Brain (organoid and tissue), 16 donors: ENCODE measurements at places on chromosomes 4 and X.

DNA sequence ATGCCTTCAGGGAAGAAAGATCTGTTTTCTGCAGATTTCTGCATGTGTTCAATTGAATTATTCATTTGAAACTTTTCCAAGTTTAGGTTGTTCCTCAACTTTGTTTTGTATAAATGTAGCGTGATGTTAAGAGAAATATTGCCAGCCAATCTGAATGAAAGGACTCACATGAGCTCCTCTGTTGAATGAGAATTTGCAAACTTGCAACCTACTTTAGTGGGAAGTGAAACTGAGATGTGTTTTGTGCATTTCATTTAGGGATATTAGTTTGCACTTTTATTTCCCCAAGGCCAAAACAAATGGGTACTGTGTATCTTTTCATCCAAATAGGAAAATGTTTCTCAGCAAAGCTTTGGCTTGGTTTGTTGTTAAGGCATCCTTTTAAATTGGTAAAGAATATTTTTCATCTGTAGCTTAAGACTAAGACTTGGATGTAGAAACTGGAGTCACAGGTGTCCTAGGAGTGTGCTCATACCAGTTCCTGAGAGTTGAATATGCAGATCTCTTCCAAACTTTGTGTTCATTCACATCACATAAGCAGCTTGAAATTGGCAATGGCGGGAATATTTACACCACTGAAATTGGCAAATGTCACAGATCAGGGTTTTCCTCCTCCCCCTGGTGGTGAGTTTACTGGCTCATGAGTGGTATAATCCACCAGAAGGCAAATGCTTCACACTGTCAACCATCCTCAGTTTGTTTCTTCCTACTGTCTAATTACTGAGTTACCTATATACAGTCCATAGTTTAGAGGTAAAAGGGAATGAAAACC, 193.6 kb upstream of the BANK1 start:
- DNase-seq = peak; percentile 38

- no peak for DNase-seq
These were observed 146.7 kb downstream of the SH3KBP1 start for GRCh38 chrX:19740744-19741143.

DNA sequence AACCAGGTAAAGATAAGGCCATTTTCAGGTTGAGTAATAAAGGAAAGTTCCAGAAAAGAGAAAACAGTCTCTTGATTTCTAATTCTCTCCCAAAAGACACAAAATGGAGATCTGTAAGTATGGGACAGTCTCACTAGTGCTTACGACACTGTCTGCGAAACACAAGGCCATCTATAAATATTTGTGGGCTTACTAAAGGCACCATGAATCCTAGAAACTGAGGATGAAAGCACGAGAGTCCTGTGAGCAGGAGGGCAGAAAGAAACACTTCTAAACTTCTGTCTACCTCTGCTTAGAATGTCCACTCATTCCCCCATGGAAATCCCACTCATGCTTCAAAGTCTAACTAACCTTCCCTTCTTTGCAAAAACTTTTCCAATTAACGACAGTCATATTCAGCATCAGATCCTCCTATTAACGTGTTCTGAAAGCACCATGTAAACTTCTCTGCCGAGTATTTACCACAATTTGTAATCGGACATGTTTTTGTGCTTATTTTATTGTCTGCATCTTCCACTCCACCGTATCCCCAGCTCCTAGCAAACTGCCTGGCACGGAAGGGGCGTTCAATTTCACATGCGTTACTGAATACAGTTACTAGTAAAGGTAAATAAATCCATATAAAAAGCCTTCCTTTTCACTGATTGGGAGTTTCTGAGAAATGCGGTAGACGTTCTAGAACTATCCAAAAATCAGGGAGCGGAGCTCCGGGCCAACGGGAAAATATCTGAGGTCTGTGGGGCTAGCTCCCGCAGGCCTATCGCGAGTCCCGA, 665 bp downstream of the PSMD10 start:
- DNase-seq = no peak

- no peak for DNase-seq
These were observed 809 bp upstream of the H2AZ1 start for GRCh38 chr4:99950913-99951254.

DNA sequence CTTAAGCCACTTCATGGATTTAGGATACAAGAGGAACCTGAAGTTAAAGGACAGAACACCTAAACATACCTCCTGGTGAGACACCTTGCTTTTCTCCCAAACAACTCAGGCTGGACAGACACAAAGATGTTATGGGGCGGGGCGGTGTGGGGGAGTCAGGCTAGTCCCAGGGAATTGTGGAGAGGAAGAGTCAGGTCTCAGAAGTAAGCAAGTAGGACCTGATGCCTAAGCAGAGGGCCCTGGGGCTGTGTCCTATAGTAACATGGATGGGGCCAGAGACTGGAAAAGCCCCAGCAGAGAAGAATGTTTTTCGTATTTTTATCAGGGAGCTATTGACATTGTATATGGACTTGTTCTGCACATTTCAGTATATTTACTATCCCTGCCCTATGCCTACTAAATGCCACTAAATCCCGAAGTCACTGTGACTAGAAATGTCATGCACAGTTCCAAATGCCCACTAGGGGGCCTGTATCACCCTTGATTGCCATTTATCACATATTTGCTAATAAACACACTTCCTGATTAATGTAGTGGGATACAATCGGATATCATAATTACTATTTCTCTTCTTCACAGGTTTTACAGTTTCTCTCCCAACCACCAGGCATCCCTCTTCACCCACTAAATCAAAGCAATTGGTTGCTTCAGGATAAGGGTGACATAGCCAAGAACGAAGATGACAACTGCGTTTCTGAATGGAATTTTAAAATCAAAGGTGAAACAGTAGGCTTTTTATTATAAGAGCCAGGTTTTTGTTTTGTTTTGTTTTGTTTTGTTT, 23.8 kb upstream of the ARHGAP10 start:
- peak; percentile 27 for DNase-seq
